ENCODE measurements at places on chromosomes 16 and 17.

- peak; percentile 61 for DNase-seq
These were observed 397 bp downstream of the NCOR1 start for GRCh38 chr17:16215002-16215272.

DNA sequence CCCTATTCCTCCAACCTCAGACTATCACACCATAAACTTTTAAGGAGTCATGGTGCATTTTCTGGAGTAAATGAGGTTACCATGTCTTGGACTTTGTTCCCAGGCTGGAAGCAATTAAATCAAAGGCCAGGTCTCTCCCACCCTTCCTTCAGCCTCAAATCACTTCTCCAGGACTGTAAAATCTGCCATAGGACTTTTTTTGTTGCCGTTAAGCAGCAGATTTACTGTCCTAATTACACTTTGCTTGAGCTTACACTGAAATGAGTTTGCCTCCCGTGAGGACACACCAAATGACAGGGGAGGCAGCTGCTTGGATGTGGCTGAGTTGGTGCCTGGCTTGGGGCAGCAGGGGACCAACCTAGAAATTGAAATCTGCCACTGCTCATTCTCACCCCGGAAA, 14.7 kb downstream of the DCAKD start:
- no peak for DNase-seq

DNA sequence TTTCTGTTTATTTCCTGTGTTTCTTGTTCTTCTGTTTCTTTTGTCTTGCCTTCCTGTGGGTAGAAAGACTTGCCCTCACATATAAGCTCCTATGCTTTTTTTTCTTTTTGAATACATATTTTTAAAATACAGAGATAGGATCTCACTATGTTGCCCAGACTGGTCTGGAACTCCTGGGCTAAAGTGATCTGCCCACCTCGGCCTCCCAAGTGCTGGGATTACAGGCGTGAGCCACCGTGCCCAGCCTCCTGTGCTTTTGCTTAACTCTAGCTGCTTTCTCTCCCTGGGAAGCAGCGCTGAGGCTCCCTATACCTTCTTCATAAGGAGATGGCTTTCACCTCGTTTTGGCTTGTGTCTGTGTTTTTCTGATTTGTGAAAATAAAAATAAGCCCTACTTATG, 93.4 kb upstream of the FA2H start:
- no peak for DNase-seq

DNA sequence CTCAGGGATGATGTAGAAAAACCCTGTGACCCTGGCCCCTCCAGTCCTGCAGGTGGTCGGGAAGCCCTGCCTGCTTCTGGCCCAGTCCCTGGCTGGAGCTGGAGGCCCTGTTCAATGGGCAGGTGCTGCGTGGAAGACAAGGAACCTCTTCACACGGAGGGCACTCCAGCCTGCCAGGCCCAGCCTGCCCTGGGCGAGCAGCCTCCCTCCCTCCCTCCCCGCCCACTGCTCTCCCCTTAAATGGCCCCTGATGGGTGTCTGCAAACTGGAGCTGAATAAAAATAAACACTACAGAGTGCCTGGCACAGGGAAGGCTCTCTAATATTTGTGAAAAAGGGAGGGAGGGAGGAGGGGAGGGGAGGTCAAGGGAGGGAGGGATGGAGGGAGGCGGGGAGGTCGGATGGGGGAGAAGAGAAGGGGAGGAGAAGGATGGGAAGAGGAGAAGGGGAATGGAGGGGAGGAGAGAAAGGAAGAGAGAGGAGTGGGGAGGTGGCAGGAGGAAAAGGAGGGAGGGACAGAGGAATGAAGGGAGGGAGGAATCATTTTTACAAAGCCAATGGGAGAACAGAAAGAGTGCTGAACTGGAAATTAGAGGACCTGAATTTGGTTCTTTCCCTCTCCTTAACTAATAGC, 222.8 kb upstream of the TNRC6C start:
- peak; percentile 13 for DNase-seq

- no peak for DNase-seq
These were observed 225.1 kb downstream of the ZNF423 start for GRCh38 chr16:49630783-49631182.

GRCh38 chr17:27380551-27380950, 75.7 kb upstream of the KSR1 start:
- DNase-seq, result no peak

- no peak for DNase-seq
These were observed 19.2 kb upstream of the SMIM5 start for GRCh38 chr17:75614006-75614405.

- DNase-seq, result peak; percentile 85
These were observed 21.7 kb downstream of the ACSF3 start for GRCh38 chr16:89115216-89115861.

DNA sequence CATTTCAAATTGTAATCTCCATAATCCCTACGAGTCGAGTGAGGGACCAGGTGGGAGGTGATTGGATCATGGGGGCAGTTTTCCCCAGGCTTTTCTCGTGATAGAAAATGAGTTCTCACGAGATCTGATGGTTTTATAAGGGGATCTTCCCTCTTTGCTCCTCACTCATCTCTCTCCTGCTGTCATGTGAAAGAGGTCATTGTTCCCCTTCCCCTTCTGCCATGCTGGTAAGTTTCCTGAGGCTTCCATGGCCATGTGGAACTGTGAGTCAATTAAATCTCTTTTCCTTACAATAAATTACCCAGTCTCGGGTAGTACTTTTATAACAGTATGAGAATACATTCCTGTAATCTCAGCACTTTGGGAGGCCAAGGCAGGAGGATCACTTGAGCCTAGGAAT, 76.7 kb upstream of the MARCHF10 start:
- DNase-seq, result no peak

GRCh38 chr17:38415250-38416194, 12.7 kb upstream of the ARHGAP23 start:
- DNase-seq, result peak; percentile 48

DNA sequence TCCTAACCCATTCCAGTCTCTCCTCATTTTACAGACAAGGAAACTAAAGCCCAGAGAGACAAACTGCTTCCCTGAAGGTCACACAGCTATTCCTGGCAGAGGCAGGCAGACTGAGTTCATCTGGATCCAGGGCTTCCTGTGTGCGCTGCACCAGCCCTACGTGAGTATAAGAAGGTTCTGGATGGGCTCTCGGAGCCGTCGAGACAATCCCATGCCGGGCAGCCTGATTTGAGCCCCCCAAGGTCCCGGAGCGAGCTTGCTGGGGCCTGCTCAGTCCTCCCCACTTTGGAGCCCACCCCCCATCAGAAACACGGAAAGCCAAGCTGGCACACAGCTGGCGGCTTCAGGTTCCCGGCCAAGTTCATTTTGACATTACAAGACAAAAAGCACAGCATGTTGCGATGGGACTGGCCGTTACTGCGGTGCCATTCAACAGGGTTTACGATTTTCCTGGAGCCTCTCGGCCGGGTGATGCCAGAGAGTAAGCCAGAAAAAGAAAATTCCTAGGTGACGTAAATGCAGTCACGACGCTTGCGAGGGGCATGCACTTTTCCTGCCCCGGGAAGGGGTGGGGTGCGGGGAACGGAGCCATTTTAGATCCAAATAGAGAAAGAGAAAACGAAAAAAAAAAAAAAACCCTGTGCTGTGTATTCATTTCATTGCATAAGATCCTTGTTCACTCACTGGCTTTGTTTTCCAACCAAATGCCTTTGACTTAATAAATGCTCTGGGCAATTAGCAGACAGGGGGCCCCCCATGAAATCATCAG, 167.1 kb upstream of the FOXF1 start:
- no peak for DNase-seq

DNA sequence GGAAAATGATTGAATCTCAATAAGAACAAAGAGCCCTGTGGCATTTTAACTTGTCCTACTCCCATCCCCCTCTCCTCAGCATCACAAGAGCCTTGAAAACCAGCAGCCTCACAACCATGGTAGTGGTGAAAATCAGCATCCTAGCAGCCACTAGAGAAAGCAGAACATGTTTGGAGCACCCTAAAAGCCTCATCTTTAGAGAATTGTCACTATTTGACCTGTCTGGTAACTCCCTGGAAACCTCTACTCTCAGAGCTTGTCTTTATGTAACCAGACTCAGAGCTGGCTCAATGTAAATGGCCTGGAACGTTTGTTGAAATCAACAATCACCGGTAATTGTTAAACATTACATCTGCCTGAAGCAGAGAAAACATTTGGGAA, 70.8 kb downstream of the MMD start:
- no peak for DNase-seq

GRCh38 chr17:72751746-72752145, 340.7 kb downstream of the SLC39A11 start:
- DNase-seq, result no peak

DNA sequence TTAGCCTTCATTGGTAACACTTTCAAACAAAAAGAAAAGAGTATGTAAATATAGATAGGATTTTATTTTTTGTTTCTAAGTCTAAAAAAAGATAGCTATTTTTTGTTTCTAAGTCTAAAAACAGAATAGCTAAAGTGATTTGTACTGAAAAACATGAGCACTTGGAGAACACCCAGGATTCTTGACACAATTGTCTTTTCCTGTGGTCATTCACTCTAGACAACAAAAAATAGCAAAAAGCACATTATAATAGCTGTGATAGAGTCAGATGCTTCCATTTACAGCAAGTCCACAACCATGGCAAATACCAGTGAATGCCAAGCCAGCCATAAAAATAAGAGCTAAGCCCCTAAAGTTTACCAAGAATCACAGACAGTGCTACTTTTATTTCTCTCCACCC, 36.7 kb downstream of the SKAP1 start:
- DNase-seq, result no peak

GRCh38 chr16:49961089-49961488, 63.9 kb upstream of the CNEP1R1 start:
- no peak for DNase-seq

DNA sequence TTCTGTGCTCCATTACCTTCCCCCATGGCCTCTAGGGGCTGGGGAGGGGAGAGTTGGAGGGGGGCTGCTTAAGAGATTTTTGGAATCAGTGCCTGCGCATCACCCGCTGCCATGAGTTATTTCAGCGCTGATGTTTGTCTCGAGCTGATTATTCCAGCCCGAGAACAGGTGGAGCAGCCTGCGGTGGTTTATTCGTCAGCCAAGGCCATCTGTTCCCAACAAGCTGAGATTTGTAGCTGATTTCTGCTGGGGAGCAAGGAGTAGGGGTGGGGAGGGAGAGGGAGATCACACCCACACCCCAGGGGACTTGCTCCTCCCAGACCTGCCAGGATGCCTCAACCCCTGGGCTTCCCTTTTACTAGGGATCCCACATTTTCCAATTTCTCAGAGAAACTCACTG, 23.1 kb downstream of the PIPOX start:
- DNase-seq, result no peak

DNA sequence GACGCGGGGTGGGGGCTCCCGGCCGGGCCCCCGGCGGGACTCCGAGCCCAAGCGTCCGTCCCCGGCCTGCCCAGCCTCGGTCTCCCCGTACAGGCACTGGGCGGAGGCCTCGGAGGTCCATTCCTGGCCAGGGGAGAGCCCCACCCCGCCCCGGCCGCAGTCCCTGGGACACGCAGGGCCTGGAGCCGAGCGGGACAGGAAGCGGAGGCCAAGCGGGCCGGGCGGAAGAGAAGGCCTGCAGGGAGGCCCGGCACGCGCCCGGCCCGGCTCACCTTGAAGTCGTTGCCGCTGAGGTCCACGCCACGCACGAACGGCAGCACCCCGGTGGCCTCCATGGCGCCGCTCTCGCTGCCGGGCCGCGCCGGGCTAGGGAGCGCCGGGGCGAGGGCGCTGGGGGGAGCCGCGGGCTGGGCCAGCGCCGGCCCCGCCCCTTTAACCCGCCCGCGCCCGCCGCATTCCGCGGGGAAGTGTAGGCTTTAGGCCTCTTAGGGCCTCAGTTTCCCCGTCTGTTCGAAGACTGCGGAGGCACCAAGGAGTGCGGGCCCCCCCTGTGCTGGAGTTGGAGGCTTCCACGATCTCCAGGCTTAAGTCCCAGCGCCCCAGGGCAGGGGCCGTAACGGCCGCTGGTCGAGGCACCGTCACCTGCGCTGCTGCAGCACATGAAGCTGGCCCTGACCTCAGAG, at the start of gene FLII:
TSS of gene FLII (minus strand) at position 383 of the 683 bp plus-strand sequence. CDS start at position 335, 48 bp downstream.
- DNase-seq, result peak; percentile 70

DNA sequence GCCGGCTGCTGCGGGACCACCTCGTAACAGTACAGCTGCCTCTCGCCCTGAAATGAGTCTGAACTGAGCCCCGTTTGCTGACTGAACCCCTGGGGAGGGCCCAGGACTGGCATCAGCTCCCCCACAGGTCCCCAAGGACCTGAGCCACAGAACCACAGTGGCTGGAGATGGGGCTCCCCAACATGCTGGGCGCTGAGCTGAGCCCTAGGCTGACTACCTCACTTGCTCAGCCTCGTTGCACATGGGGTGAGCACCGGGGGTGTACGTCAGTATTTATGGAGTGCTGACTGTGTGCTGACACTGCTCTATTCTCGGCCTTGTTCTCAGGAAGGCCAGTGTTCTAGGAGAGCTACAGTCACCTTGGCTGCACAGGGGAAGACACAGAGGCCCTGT, 6.6 kb upstream of the VASN start:
- DNase-seq, result no peak

- no peak for DNase-seq
These were observed 4.7 kb downstream of the SALL1 start for GRCh38 chr16:51146256-51146924.

DNA sequence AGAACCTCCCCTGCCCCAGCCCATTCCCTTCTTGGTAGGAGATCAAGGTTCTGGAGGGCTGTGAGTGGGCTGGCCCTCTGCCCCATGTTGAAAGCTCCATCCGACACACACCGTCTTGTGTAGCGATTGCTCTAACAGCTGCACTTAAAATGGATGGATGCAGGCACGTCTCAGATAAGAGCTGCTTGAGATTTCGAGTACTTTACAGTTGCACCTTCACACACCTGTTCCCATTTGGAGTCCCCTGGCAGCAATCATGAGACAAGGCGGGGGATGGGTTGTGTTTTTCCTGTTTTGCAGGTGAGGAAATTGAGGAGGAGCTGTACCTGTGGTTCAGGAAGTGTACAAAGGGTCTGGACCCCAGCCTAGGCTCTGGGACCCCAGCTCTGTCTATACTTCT, 25.6 kb upstream of the TAC4 start:
- no peak for DNase-seq

DNA sequence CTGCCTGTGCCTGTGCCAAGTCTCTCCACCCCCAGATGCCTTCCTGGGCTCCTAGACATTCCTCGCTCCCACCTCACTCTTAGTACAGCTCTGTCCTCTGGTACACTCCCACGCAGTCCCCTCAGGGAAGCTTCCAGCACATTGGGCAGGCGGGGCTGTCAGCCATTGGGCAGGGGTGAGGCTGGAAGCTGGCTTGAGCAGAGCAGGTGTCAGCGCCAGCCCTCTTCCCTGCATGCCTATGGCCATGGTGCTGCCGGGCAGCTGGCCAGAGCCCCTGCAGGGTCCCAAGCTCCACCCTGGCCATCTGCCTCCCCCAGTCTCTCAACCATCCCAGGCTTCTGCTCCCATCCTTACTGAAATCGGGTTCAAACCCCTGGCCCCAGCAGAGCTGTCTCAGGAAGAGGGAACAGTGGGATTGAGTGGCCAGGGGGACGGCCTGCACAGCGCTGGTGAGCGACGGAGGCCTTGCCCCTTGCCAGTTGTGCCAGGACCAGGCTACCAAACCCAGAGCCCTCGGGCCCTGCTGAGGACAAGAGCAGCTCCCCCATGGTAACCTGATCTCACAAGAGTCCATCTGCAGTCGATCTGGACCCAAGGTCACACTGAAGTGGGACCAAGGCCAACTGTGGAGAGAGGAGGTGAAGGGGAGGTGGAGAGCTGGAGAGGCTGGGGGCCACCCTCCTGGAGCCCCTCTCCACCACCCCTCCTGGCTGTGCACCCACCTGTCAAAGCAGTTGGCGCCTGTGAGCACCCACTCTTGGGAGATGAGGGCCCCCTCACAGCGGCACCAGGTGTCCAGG, 2.4 kb upstream of the B9D1 start:
- no peak for DNase-seq

- DNase-seq, result peak; percentile 40
These were observed 6.8 kb upstream of the ITGAD start for GRCh38 chr16:31386157-31386984.
